ENCODE measurements at places on chromosomes 7 and 10.

DNA sequence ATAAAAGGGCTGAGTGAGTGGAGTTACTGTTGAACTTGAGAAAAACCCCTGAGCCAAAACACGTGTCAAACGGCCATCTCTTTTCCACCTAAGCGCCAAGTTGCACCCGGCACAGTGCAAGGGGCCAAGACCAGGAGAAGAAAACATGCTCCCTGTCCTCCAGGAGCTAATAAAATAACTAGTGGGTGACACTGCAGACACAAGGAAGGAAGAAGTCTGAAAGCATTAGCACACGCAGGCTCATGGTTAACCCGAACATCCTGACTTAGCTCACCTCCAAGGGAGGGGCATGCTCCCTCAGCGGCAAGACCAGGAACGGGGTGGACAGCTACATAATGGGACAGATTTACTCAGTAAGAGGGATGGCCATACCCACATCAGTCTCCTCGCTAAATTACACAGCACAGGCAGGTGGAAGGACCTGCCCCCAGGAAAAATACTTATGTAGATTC lies 65.0 kb downstream of the PIP4K2A start:
- peak; percentile 51 for ATAC-seq

DNA sequence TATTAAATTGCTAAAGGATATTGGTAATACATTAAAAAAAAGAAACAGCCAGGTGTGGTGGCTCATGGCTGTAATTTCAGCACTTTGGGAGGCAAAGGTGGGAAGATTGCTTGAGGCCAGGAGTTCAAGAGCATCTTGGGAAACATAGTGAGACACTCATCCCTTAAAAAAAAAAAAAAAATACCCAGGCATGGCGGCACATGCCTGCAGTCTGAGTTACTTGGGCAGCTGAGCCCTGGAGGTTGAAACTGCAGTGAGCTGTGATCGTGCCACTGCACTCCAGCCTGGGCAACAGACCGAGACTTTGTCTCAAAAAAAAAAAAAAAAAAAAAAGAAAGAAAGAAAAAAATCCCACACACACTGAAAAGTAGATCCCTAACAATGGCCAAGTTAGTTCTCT lies 59.7 kb downstream of the MACC1 start:
- no peak for ATAC-seq

- ATAC-seq: no peak
Measured at GRCh38 chr7:17103984-17104383, 194.5 kb upstream of the AHR start.

DNA sequence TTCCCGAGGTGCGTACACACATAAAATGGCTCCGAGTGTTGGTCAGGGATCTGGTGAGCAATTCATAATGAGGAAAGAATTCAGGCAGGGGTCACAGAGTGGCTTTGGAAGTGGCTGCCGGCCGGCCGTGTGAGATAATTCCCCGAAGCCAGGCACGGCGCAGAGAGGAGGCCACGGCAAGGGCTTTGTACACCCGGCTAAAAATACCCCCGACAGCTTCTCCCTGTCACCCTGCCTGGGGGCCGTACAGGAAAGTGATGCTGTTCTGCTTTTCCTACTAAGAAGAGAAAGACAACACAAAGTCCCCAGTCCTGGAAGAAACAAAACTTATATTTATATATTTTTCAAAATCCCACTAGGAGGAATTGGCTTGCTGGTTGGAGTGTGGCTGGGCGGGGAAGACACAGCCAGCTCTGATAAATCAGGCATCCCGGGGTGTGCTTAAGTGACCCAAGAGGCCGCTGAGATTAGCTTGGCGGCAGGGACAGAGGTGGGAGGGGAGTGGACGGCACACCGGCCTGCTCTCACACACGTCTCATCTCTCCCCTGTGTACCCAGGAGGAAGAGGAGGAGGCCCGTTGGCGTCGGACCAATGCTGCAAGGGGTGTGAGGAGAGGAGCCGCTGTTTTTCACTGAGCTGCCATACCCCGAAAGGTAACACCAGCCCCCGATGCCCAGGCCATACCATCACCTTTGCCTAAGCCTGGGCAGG lies 70.5 kb downstream of the ZMIZ1 start:
- no peak for ATAC-seq

- no peak for ATAC-seq
Measured at GRCh38 chr7:2651336-2651735, 19.6 kb downstream of the TTYH3 start.

- no peak for ATAC-seq
Measured at GRCh38 chr10:113921561-113922370, 67.3 kb downstream of the NHLRC2 start.

DNA sequence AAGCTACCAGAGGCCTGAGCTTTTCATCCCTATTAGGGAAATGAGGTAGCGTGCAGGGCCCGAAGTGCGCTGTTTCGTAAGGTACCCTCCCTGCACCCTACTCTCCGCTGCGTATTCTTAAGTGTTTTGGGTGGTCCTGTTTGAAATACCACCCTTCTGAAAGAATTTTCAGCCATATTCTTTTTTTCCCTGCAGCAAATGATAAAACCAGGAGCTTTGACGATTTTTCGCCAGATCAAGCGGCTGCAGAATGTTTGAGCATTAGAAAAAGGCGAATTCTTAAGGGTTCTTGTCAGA lies 1.2 kb downstream of the RSBN1L start:
- peak; percentile 10 for ATAC-seq

DNA sequence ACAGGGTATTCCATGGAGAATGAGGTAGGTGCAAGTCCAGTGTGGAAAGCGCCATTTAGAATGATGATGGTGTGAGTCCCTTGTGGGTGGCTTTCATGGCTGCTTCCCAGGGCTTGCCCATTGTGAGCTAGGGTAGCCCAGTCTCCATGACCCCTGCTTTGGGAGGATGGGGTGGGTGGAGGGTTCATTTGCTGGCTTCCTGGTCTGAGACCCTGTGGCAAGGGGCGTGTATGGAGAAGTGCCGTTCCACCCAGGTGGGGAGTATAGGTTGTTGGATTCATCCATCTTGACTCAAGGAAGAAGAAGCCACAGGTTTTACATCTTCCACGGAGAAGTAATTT lies 27.7 kb downstream of the CCM2 start:
- peak; percentile 2 for ATAC-seq

DNA sequence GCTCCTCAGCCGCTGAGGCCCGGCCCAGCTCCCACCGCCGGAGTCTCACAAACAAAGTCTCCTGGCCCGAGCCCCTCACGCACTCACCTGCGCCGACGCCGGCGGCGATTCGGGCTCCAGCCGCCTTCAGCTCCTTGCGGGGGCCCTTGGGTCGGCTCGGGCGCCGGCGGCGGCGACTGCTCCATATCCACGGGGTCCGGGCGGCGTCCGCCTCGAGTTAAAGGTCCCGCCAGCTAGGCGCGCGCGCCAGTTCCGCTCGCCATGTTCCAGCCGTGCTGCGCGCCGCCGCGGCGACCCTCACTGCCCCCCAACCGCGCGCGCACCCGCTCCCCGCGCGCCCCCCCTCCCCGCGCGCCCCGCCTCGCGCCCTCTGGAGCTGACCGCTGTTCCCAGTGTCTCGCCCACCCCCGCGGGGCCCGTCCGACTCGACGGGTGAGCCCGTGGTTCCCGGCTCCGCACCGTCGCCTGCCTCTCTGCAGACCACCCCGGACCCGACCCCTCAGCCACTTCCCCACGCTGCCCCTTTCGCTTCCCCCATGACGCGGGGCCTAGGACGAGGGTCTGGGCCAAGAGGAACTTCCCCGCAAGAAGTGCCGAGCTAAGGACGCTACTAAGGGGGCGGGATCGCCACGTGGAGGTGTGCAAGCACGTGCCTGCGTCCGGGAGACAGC lies 396.1 kb downstream of the ZNF33B start:
- no peak for ATAC-seq

- no peak for ATAC-seq
Measured at GRCh38 chr10:44949127-44949802, 10.3 kb upstream of the RASSF4 start.

DNA sequence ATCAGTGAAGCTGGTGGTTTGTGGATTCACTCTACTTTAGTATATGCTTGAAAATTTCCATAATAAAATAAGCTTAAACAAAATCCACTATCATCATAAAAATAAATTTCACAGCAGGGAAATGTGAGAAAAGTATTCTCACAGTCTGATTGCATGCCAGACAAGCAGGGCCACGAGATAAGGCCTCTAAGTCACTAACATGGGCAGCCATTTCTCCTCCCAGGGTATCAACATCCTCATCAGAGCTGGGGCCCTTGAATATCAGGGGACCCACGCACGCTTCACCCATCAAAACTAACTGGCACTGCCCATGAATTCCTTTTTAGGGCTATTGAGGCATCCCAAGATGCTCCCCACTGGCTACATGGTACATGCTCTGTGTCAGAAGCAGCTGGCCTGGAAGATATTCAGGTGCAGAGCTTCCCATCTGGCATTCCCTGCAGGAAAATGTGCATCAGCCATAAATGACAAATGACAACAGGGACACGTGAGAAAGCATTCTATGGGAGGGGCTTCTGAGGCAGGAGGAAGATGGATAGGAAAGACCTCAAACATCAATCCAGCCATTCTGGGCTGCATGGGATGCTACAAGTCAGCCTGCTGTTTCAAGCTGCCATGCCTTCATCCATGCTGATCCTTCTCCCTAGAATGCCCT lies 17.4 kb downstream of the CCDC6 start:
- no peak for ATAC-seq

- ATAC-seq: no peak
Measured at GRCh38 chr7:108860615-108861014, 290.9 kb downstream of the DNAJB9 start.

DNA sequence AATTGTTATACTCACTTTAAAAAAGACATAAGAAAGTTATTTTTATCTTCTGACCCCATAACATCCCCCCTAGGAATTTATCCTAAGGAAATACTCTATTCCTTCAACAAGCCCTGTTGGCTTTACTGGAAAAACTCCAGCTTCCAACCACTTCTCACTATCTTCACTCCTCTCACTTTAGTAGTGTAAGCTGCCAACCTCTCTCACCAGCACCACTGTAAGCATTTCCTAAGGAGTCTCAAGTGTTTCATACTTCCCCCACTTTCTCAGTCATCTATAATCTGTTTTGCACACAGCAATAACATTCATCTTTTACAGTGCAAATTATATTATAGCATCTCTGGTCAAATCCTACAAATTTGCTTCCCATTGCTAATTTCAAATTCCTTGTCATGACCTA lies 45.8 kb downstream of the GPR85 start:
- ATAC-seq: no peak

GRCh38 chr10:74244097-74244685 lies 93.2 kb downstream of the ADK start:
- no peak for ATAC-seq

DNA sequence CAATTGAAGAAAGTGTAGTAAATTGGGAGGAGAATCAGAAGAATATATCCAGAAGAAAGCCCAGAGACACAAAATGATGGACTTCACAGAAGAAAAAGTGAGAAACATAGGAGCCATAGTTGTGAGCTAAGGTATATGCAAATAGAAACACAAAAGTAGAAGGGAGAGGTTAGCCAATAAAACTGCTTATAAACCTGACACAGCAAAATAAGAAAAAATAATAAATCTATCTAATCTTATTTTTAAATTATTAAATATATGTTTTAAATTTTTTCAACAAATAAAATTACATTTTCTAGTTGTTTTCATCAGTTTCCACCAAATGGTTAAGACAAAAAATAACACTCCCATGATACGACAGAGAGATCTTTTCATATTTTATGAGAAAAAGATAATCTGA lies 903.5 kb downstream of the DNAJB9 start:
- no peak for ATAC-seq

GRCh38 chr7:54188843-54189242 lies 353.3 kb upstream of the VSTM2A start:
- no peak for ATAC-seq

DNA sequence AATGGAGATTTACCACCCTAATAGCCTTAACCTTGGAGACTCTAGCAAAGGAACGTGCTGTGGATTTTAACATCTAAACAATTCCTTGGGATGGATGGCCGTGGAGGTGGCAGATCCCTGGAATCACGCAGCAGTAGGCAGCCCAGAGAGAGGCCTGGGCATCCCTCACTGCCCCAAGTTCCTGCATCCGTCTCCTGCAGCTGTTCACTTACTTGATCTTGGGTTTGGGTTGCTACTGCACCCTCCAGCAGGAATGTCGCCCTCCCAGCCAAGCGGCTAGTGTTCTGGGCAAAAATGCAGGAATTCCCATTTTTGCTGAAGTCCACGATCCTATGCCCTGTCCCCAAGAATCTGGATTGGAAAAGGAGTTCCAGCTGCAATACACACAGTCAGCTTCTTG lies 166.7 kb upstream of the SH2B2 start:
- ATAC-seq: no peak

GRCh38 chr10:102769375-102770107 lies 25.8 kb downstream of the WBP1L start:
- ATAC-seq: no peak

- ATAC-seq: no peak
Measured at GRCh38 chr10:24341371-24341770, 132.4 kb downstream of the KIAA1217 start.

GRCh38 chr7:36316319-36316718 lies 73.3 kb upstream of the ANLN start:
- no peak for ATAC-seq

- ATAC-seq: peak; percentile 27
Measured at GRCh38 chr10:86225103-86225782, 141.4 kb downstream of the GRID1 start.

DNA sequence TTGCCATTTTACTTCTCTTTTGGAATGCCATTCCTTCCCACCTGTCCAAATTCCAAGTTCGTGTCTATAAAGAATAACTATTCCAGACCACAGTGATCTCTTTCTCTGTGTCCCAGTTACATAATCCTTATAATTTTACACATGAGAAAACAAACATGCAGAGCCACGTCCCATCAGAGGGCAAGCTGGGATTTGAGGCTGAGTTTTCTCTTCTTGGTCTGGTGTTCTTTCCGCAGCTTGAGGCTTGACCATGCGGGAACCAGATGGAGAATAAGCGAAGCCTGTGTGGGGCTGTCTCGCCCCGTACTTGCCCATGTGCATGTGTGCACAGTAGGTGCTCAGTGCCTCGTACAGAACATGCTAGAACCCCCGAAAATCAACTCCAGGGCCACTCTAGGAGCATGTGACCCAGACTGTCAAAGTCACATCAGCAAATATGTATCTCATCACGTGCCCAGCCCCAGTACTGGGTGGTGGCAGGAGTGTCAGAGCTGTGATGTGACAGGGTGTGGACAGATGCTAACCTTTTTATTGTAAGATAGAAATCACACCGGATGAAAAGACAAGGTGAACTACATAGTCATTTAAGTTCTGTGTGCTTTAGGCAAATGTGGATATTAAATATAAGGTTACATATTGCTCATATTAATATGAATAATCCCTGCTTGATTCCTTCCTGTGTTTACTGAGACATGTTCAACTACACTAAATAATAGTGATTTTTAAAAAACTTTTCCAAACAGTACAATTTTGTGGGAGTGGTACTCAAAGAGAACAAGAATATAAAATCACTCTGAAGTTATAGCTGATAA lies 3.2 kb downstream of the INSIG1 start:
- ATAC-seq: no peak

All from activated T-helper 17 cell treated with anti-CD3 and anti-CD28 coated beads, Interleukin-2, amount 50 U/mL, for 72 hours (primary cell).